ENCODE measurements at places on chromosomes 2 and 18.

- DNase-seq, result no peak
Measured at GRCh38 chr2:100262046-100262445, 60.3 kb downstream of the LONRF2 start.

DNA sequence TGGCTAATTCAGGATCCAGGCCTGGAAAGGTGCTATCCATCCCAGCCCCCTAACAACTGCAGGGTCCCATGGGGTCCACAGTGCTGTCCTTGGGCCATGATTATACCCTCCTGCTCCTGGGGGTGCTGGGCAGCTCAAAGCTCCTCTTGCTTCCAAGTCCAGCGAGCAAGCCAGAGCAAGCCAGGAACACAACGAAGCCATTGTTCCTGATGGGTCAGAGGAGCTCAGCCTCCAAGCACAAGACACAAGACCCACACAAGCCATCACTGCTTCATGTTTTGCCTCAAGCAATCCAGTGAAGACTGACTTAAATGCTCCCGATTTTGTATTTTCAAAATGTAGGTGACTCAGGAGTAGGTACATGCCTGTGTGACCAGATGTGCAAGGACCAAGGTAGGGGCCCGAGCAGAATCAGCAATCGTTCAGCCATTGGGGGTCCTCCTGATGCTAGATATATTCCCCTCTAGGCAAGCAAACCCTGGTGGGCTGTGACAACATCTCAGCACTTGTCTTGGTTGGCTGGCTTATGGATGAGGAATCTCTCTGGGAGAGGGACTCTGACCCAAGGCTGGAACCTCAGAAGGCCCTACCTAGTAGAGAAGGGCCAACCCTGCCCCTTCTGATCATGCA lies 90.8 kb downstream of the EPAS1 start:
- no peak for DNase-seq

DNA sequence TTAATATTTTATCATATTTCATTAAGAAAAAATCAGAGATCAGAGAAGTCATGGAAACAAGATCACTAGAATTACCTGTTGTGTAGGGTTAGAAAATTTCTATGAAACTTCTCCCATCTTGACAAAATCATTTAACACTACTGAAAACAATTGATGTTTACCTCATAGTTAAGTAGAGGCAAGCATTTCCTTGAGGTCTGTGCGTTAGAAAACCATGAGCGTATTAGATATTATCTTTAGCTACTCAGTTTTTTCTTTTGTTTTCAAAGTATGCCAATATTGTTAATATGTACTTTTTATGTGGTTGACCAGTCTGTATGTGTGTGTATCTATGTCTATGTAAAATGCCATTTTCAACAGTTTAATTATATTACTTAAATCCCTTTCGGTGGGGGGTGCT lies 335.7 kb downstream of the PARD3B start:
- DNase-seq, result no peak

DNA sequence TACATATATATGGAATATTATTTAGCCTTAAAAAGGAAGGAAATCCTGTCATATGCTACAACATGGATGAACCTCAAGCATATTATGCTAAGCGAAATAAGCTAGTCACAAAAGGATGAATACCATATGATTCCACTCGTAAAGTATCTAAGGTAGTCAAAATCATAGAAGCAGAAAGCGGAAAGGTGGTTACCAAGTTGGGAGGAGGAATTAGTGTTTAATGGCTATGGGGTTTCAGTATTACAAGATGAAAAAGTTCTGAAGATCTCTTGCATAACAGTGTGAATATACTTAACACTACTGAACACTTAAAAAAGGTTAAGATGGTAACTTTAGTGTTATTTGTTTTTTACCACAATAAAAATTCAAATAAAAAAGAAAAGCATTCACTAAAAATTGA lies 99.0 kb downstream of the MGAT5 start:
- DNase-seq, result no peak

DNA sequence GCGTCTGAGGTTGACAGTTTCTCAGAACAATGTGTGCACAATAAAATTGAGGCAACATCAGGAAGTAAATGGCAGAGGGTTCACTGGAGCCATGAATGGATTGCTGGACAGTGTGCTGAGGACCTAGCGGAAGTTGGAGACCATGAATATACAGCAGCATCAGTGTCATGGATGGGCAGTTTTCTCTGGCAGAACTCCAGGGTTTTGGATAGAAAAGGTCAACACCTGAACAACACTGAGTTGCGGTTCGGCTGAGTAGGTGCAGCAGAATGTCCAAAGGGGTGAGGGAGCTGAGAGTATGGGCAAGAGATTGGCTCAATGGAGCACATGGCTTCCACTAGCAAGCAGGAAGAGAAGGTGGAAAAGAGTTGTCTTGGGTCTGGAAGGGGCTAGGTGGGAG lies 73.7 kb downstream of the DNER start:
- no peak for DNase-seq

DNA sequence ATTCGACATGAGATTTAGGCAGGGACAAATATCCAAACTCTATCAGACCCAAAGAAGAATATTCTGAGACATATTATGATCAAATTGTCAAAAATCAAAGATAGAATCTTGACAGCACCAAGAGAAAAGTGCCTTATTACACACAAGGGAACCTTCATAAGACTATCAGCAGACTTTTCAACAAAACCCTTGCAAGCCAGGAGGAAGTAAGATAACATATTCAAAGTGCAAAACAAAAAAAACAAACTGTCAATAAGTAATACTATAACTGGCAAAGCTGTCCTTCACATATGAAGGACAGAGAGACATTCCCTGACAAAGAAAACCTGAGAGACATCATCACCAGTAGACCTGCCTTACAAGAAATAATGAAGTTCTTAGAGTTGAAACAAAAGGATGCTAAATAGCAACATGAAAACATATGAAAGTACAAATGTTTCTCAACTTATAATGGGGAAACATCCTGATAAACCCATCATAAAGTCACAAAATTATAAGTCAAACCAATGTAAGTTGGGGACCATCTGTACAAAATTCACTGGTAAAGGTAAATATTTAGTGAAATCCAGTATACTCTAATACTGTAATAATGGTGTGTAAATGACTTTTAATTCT lies 76.6 kb downstream of the FAM171B start:
- DNase-seq, result no peak

- no peak for DNase-seq
Measured at GRCh38 chr2:34578641-34579040, 979.5 kb upstream of the FAM98A start.

DNA sequence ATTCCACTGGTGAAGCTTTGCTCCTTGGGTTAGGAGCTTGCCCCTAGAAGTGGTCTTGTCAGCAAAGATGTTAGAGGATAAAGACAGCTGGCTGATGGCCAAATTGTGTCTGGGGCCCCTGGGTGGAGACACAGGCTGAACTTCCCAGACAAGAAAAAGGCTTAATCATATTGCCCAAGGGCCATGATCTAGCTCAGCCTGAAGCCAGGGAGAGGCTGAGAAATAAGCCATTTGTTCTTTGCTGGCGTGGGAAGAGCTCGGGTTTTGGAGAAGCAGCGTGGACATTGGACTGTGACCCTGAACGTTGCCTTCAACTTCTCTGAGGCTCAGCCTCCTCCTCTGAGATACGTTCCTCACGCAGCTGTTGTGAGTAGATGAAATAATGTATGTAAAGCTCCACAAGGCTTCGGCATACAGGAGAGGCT lies 153.0 kb downstream of the ZFP36L2 start:
- DNase-seq, result no peak

- DNase-seq, result no peak
Measured at GRCh38 chr2:84904151-84904550, 1.3 kb upstream of the TMSB10 start.

- DNase-seq, result no peak
Measured at GRCh38 chr2:174673876-174674275, 76.3 kb upstream of the WIPF1 start.

GRCh38 chr2:26607698-26608097 lies 33.5 kb downstream of the CIB4 start:
- no peak for DNase-seq

GRCh38 chr18:55997151-55997561 lies 409.2 kb upstream of the TCF4 start:
- DNase-seq, result no peak

DNA sequence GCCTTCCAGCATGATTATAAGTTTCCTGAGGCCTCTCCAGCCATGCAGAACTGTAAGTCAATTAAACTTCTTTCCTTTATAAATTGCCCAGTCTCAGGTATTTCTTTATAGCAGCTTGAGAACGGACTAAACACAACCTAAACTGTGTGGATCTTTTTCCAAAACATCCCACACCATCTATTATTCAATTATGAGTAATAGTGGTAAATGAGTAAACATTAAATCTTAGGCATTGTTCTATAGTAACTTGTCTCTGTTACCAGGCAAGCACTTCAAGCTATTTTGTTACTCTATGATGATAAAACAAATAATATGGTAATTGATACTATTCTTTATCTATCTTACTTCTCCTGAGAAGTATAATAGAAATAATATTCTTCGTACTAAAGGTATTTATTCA lies 536.9 kb upstream of the CHAC2 start:
- DNase-seq, result no peak

- DNase-seq, result no peak
Measured at GRCh38 chr2:160614391-160614790, 120.8 kb upstream of the RBMS1 start.

GRCh38 chr2:207871911-207872310 lies 102.2 kb upstream of the FZD5 start:
- DNase-seq, result no peak

GRCh38 chr2:79041032-79041448 lies 15.5 kb downstream of the REG3G start:
- DNase-seq, result no peak

DNA sequence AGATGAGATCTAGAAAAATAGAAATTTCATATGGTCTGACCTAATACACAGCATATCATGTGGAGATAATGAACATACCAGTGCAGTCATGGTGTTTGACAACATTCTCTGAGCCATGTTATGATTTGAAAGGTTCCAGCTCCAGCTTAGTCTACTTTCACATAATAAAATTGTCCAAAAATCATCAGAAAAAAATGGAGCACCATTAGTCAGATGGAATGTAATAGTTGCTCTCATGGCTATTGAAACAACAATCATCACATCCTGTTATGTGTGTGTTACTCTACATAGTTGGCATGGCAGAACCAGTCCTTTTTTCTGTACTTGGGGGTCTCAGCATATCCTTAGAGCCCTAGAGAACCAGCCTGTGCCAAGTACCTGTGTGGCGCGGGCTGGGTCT lies 678.9 kb upstream of the FANCL start:
- no peak for DNase-seq

GRCh38 chr18:71951001-71951400 lies 593.1 kb downstream of the CBLN2 start:
- no peak for DNase-seq

DNA sequence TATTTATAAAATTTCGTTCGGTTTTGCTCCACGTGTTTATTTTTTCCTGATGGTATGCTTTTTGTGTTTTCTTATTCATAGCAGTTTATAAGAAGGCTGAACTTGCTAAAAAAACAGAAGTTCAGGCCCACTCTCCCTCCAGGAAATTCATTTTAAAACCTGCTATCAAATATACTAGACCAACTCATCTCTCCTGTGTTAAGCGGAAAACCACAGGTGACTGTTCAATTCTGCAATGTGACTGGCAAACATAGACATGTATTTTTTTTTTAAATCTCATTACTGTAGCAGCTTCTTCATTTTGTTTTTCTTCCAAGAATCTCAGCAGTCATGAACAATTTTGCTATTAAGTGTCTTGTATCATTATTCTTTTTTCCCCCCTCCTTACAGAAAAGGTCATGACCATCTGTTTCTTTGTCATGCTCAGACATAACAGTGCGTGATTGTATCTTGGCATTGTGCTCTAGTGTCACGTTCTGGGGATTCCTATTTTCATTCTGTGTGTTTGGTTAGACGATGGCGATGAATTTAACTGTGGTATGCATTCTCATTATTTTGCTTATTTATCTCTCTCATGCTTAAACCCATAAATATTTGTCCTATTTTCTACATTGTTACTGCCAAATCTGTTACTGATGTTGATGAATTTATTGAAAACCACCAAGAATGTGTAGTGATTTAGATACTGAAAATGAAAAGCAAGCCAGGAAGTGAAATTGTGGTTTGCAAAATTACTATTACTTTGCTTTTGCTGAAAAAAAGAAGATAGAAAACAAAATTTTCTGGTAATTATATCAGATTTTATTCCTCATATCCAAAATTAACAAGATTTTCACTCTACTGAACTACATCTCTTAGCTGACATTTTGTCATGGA lies 74.6 kb upstream of the UNC80 start:
- no peak for DNase-seq

- DNase-seq, result no peak
Measured at GRCh38 chr2:30339071-30339470, 107.7 kb downstream of the LBH start.

DNA sequence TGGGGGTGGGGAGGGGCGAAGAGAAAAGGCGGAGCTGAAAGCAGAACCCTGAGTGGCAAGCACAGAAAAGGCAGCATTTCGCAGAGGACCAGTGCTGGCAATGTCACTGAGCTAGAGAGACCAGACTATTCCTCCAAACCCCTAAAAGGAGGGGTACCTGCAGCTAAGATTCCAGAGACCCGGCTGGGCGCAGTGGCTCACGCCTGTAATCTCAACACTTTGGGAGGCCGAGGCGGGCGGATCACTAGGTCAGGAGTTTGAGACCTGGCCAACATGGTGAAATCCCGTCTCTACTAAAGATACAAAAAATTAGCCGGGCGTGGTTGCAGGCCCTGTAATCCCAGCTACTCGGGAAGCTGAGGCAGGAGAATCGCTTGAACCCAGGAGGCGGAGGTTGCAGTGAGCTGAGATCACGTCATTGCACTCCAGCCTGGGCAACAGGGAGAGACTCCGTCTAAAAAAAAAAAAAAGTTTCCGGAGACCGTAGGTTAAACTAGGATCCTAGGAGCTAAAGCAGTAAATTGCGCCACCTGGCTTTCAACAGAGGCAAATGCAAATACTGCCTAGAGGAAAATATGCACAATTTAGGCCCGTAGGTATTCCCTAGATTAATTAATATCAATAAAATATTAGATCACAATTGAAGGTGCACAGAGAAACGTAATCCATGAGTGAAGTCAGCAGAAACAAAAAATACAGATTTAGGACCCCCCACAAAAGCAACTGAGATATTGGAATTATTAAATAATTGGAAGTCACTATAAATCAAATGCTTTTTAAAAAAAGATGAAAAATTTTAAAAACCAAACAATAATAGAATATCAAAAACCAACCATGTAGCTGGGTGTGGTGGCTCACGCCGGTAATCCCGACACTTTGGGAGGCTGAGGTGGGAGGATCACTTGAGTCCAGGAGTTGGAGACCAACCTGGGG lies 4.9 kb downstream of the UCN start:
- peak; percentile 35 for DNase-seq

- DNase-seq, result no peak
Measured at GRCh38 chr2:146385031-146385430, 1459.8 kb upstream of the ACVR2A start.

- no peak for DNase-seq
Measured at GRCh38 chr2:196184921-196185320, 13.5 kb upstream of the STK17B start.

GRCh38 chr2:96729748-96730147 lies 10.1 kb downstream of the LMAN2L start:
- no peak for DNase-seq

Measured in NCI-H1092 treated with DMSO at 0.1 percent for 48 hours (cell line).